ENCODE measurements at places on chromosomes 3 and 15.
A peak's percentile ranks its signal among the peaks of the same experiment; 100 is the strongest.

GRCh38 chr15:44471885-44472455 lies 44.5 kb downstream of the CTDSPL2 start:
- no peak for DNase-seq

DNA sequence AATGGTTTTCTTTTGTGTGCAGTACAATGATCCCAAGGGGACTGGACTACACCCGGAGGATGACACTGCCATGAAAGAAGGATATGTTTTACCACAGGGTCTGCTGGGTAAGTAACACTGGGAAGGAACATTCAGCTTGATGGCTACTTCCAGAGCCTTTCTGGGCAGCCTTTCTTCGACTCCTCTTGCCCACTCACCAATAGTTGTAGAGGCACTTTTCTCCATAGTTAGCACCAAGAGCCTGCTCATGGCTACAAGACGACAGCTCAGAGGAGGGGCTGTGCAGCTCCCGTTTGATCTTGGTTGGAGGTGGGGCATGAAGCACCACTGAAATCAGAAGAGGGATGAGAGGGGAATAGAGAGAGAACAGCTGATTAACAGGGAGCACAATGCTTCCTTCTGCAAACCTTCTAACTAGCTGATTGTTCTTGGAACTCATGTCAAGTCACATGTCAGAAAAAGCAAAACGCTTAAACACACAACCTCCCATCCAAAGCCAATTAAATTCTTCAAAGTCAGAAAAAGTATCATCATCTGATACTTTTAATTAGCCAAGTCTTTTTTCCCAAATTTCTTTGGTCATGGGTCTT lies 27.9 kb downstream of the ETV5 start:
- DNase-seq = no peak

DNA sequence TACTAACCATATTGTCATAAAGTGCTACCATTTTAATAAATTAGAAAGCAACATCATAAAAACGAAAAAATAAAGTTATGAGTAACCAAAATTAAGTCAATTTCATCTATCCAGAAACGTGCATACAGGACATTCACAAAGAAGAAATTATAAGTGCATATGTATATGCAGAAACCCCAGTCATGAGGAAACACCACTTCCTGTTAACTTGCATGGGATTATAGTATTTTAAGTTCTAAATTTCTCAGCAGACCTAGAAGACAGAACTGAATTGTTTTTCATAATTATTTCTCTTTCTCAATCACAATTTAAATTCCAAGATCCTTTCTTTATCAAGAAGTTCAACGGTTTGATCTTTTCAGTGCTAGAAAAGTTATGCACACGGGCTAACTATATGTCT lies 1.4 kb upstream of the KBTBD8 start:
- no peak for DNase-seq

DNA sequence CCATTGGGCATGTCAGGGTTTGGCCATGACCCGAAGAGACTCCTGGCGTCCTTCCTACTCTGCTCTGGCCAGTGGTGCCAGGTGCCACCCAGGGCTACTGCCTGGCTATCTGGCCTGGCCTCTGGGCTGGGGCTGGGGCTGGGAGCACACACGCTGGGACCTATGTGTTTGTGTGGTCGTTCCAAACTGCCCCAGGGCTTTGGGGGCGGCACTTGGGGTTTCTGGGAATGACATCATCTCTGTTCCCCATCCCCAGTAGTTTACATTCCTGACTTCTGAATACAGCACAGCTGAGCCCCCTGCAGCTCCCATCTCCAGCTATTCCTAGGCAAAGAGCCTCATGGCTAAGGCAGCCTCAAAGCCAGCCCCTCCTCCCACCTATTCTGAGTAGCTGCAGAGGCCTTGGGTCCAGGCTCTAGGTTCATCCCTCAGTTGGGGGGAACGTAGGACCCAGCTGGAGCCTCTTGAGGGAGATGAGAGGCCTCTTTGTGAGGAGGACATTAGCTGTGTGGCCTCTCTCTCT lies 24.3 kb downstream of the PLEKHO2 start:
- no peak for DNase-seq

DNA sequence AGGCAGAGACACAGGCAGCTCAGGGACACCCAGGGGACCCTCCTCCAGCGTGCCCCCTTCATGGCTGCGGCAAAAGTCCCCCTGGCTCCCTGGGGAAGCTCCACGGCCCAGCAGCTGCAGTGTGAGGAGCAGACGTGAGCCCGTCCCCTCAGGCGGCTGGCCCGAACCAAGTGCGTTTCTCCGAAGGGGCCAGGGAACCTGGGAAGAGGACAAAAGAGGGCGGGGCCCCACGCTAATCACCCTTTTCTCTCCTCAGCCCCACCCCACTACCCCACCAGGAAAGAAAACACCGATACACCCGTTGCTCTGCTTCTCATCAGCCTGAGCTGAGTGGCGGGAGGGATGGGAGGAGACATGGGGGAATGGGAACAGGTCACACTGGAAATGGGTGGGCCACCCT lies at the start of gene MUC4:
Gene MUC4, minus strand, starts transcription at position 174 of the 400 bp plus-strand sequence. Its CDS starts 112 bp downstream, at position 62.
- no peak for DNase-seq

- peak; percentile 1 for DNase-seq
Measured at GRCh38 chr3:155323063-155323666, 29.7 kb upstream of the STRIT1 start.

- DNase-seq = no peak
Measured at GRCh38 chr3:1103525-1103924, 10.7 kb downstream of the CNTN6 start.
